NCI-H1417 (cell line): ENCODE measurements at places on chromosomes 4 and X.
A peak's percentile ranks its signal among the peaks of the same experiment; 100 is the strongest.

DNA sequence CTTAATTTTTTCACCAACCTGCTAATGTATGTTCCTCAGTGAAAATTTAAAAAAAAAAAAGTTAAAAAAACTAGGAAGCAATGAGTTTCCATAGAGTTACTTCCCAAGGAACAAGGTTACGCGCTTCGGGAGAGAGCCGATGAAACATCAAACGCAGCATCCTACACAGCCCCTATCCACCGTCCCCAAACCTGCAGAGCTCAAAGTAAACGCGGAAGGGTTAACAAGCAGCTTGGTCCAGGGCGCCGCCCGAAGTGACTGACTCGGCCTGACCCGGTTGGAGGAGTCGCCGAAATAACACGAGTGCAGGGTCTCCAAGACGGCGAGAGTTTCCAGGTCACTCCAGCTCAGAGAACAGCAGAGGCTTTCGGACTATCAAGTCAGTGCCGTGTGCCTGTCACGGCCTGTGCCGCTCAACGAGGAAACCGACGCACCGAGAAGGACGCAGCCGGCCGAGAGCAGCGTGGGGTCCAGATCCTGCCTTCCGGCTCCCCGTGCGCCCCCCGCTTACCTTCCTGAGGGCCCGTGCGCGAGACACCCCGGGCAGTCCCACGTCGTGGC lies 512 bp downstream of the NOP14 start:
- DNase-seq, result no peak

- no peak for DNase-seq
These were observed 4.4 kb downstream of the FGF5 start for GRCh38 chr4:80270868-80271267.

GRCh38 chrX:106963111-106963510 lies 36.9 kb downstream of the MORC4 start:
- no peak for DNase-seq

GRCh38 chr4:122686691-122687090 lies 45.8 kb upstream of the BBS12 start:
- no peak for DNase-seq

- DNase-seq, result no peak
These were observed 7.2 kb downstream of the FAM53A start for GRCh38 chr4:1676605-1677525.

GRCh38 chr4:16007471-16008095 lies 44.6 kb upstream of the FGFBP2 start:
- no peak for DNase-seq

DNA sequence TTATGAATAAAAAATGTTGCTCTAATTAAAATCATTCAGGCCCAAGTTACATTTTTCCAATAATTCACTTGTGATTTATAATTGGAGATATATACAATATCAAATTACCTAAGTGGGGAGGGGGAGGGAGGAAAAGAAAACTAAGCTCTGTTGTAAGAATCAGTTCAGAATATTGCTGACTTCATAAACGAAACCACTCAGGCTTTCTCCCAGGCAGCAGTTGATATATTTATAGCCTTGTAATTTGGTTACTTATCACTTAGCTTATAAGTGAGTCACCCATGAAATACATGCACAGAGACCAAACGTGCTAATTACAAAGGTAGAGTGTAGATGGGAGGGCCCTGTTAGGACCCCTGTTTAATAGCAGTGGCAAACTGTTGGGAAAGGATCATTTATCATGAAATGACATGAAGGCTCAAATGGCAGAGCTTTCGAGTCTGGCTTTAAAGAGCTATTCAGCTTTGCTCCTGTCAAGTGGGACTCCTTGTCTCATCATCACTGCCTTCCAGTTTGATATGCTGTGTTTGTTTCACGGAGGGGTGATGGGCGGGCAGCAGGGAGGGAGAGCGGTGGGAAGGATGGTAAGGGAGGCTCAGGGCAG lies 105.6 kb upstream of the PGRMC2 start:
- peak; percentile 54 for DNase-seq

DNA sequence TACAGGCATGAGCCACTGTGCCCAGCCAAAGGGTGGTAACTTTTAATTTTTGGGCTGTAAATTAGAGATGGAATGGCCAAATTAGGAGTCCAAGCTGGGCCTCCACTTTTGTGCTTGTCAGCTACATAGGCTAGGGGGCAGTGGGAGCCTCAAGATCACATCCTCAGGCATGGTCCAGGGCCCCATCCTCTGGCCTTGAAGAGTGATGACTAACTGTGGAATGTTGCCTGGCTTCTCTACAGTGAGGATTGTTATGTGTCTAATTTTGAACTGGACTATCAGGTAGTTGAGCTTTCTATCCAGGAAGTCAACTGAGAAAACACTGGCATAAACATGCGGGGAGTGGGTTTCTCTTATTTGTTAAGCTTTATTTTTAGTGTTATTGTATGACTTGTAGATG lies 33.0 kb downstream of the CCNG2 start:
- no peak for DNase-seq

DNA sequence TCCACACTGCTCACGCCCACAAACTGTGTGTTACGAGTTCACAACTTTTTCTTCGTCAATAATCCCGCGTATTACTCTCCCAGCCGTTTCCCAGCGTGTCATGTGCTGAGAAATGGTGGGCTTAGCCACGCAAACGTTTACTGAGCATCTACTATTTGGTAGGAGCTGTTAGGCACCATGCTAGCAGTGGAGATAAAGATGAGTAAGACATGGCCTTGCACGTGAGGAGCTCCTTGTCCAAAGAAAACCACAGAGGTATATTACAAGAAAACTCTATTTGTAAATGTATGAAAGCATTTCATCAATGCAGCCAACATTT lies 821 bp upstream of the TMEM128 start:
- DNase-seq, result no peak

GRCh38 chr4:10018818-10019461 lies 2.4 kb downstream of the SLC2A9 start:
- DNase-seq, result peak; percentile 96

- DNase-seq, result no peak
These were observed 386.3 kb downstream of the DMD start for GRCh38 chrX:32825009-32825408.

- no peak for DNase-seq
These were observed 195.6 kb downstream of the GPC3 start for GRCh38 chrX:133789829-133790228.

GRCh38 chr4:61375301-61375700 lies 175.2 kb downstream of the ADGRL3 start:
- DNase-seq, result no peak

- DNase-seq, result peak; percentile 20
These were observed 384.3 kb upstream of the ACTRT1 start for GRCh38 chrX:128436397-128437103.

GRCh38 chr4:9709724-9710123 lies 71.7 kb upstream of the DRD5 start:
- DNase-seq, result no peak

- no peak for DNase-seq
These were observed 61.0 kb downstream of the STX18 start for GRCh38 chr4:4480685-4481398.

GRCh38 chrX:11678158-11678557 lies 12.4 kb upstream of the ARHGAP6 start:
- DNase-seq, result peak; percentile 22

GRCh38 chr4:105845559-105845958 lies 49.7 kb upstream of the NPNT start:
- DNase-seq, result no peak

DNA sequence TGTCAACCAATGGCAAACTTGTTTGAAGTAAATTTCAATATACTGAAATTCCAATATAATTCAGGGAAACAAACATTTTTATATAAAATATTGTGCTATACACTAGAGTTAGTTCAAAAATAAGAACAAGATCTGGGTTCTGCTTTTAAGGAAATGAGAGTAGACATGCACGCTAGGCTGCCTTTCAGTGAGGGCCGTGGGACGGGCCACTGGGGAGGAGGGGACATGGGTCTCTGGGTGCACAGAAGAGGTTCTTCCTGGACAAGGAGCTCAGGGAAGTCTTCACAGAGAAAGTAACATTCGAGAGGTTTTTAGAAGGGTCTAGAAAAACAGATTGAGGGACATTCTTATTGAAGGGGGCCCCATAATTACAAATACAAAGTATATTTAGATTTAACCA lies 64.4 kb downstream of the SHROOM3 start:
- DNase-seq, result no peak

DNA sequence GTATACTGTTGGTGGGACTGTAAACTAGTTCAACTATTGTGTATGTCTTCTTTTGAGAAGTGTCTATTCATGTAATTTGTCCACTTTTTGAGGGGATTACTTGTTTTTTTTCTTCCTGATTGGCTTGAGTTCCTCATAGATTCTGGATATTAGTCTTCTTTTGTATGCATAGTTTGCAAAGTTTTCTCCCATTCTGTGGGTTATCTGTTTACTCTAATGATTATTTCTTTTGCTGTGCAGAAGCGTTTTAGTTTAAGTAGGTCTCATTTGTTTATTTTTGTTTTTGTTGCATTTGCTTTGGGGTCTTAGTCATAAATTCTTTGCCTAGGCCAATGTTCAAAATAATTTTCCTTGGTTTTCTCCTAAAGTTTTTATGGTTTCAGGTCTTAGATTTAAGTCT lies 26.6 kb upstream of the ANTXR2 start:
- DNase-seq, result no peak

- no peak for DNase-seq
These were observed 33.1 kb downstream of the DLG3 start for GRCh38 chrX:70477734-70478075.

GRCh38 chrX:7620560-7620959 lies 222.4 kb upstream of the VCX start:
- no peak for DNase-seq
